Psoas muscle (tissue), 8 donors: ENCODE measurements at places on chromosomes 2 and 18. TPM values are rescaled to one million over a fixed set of nuclear protein-coding genes. Genes with fewer than 3 reads are reported as not detected.

Gene DSC2
- 1.3 TPM for total RNA-seq

Gene STK36
- total RNA-seq: 7.3 TPM

Gene TMEM169
- total RNA-seq: not detected

Gene METTL4
- 3.7 TPM for total RNA-seq

Gene PAIP2B
- 47.4 TPM for total RNA-seq

DNA sequence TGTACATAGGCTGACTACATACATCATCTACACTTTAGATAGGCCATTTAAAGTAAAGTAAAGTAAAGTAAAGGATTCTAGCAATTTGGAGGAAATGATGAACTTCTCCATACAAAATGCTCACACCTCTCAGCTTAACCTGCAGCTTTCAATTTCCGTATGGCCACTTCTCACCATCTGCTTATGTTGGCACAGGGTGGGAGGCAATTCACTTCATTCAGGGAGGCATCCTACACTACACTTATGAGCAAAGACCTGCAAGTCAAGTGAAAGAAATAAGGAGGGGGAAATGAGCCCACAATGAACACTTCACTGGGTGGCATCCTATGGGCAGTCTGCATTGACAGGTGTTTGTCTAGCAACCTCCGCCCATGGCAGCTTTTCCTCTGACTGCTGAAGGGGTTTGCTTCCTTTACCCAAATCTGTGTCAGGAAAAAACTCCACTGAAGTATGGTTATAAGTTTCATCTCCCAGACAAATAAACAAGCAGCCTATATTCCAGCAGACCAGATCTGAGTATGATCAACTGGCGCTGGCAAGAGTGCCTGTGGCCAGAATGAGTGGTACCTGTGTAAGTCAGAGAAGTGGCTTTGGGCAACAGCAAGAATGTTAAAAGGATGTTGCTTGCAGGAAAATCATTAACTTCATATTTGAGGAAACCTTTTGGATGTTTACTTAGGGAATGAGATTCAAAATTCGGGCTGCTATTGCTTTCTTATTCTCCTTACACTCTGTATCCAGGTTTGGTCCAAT, 449.1 kb downstream of the TGIF1 start:
- no peak for DNase-seq
- no peaks in the 10 kb centered on the region for H3K36me3 ChIP-seq
- H3K4me1 ChIP-seq: no peaks in the 10 kb centered on the region
- H3K27me3 ChIP-seq: no peaks in the 10 kb centered on the region

DNA sequence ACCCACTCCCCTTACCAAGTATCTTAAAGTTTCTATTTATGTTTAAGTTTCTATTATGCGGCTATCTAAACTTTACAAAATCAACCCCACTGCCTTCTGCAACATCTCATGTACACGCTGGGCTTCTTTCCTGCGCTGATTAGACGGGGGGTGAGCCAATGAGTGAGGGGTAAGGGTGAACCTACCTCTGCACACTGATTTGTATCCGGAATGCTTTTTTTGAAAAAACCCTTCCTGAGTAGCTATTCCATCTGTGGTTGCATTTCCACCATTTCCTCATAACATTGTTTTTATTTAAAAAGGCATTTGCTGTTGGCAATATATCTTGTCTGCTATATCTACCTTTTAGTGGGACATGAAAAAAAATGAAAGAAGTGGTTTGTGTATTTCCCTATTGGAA, 6.3 kb downstream of the ALPG start:
- no peak overlapping the region for H3K27ac ChIP-seq
- no peaks in the 10 kb centered on the region for H3K27me3 ChIP-seq
- no peak for DNase-seq
- H3K36me3 ChIP-seq: no peaks in the 10 kb centered on the region

GRCh38 chr2:105144152-105144940, 97.2 kb upstream of the GPR45 start:
- DNase-seq: no peak
- peak overlapping the region; percentile 30 for H3K4me3 ChIP-seq
- H3K4me1 ChIP-seq: no peaks in the 10 kb centered on the region
- H3K36me3 ChIP-seq: no peaks in the 10 kb centered on the region
- no peak overlapping the region for H3K27ac ChIP-seq

DNA sequence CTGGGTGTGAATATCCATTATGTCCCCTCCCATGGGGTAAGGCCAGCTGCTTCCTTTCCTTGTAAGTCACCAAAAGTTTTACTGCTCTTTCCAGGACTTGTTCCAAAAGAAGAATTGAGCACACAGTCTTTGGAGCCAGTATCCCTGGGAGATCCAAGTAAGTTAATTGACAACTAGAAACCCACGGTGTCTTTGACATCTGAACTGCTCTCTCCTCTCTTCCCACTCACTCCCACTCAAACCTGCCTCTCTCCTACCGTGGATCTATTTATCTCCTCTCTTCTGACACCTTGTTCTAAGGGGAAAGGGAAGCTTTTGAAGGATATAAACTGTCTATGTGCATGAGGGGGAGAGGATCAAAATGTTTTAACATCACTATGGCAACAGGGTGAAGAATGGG, 86.7 kb downstream of the VIT start:
- no peak overlapping the region for H3K27ac ChIP-seq
- no peaks in the 10 kb centered on the region for H3K27me3 ChIP-seq
- no peaks in the 10 kb centered on the region for H3K4me1 ChIP-seq
- no peak for DNase-seq
- no peak overlapping the region for H3K4me3 ChIP-seq

GRCh38 chr2:209076151-209076550, 347.7 kb upstream of the MAP2 start:
- no peaks in the 10 kb centered on the region for H3K36me3 ChIP-seq
- H3K27ac ChIP-seq: no peak overlapping the region
- DNase-seq: no peak

DNA sequence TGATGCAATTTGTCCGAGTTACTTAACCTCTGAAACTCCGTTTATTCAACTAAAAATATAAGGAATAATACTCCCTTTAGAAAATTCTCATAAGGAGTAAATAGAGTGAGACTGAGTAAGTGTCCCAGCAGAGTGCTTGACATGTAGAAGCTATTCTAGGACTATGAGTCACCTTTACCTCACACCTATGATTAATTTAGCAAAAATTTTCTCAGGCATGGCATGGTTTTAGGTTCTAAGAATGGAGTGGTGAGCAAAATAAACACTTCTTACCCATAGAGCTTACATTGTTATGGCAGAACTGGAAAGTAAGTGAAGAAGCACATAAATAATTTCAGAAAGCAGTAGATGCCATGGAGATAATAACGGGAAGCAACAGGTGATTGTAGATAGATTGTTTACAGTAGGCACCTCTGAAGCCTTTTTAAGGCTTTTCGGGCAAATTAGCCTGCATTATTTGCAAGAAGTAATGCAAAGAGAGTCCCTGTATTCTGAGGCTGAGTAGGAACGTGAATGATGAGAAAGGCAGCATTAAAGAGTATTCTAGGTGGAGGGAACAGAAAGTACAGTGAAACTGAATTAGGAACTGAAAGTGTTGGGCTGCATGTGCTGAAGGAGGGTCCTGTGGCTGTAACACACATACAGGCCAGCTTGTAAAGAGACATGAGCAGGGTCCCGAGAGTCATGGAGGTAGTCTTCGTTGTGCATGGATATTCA, 209.2 kb downstream of the ZNF407 start:
- H3K27ac ChIP-seq: no peak overlapping the region
- H3K36me3 ChIP-seq: no peaks in the 10 kb centered on the region
- DNase-seq: no peak
- H3K27me3 ChIP-seq: no peaks in the 10 kb centered on the region
- H3K4me3 ChIP-seq: no peak overlapping the region

GRCh38 chr2:29189052-29189451, 73.8 kb downstream of the CLIP4 start:
- H3K4me1 ChIP-seq: no peaks in the 10 kb centered on the region
- no peaks in the 10 kb centered on the region for H3K36me3 ChIP-seq
- H3K27me3 ChIP-seq: no peaks in the 10 kb centered on the region
- DNase-seq: no peak
- H3K27ac ChIP-seq: no peak overlapping the region

GRCh38 chr2:66673286-66673685, 238.4 kb downstream of the MEIS1 start:
- no peak overlapping the region for H3K27ac ChIP-seq
- H3K27me3 ChIP-seq: no peaks in the 10 kb centered on the region
- no peak for DNase-seq
- no peaks in the 10 kb centered on the region for H3K4me1 ChIP-seq
- H3K36me3 ChIP-seq: no peaks in the 10 kb centered on the region

- H3K27me3 ChIP-seq: peaks cover 100% of the 10 kb centered on the region
- no peak for DNase-seq
- H3K4me1 ChIP-seq: peaks cover 39% of the 10 kb centered on the region
- no peak overlapping the region for H3K27ac ChIP-seq
- H3K36me3 ChIP-seq: no peaks in the 10 kb centered on the region
Observed at GRCh38 chr2:172087207-172087779, 2.0 kb downstream of the DLX1 start.

- no peak overlapping the region for H3K4me3 ChIP-seq
- DNase-seq: no peak
- peaks cover 10% of the 10 kb centered on the region for H3K4me1 ChIP-seq
- H3K27ac ChIP-seq: no peak overlapping the region
- no peaks in the 10 kb centered on the region for H3K36me3 ChIP-seq
- no peaks in the 10 kb centered on the region for H3K27me3 ChIP-seq
Observed at GRCh38 chr2:171995586-171995985, 4.2 kb upstream of the METAP1D start.

- H3K4me1 ChIP-seq: peaks cover 35% of the 10 kb centered on the region
- no peak overlapping the region for H3K4me3 ChIP-seq
- DNase-seq: no peak
Observed at GRCh38 chr2:168486477-168486876, 30.4 kb downstream of the CERS6 start.

DNA sequence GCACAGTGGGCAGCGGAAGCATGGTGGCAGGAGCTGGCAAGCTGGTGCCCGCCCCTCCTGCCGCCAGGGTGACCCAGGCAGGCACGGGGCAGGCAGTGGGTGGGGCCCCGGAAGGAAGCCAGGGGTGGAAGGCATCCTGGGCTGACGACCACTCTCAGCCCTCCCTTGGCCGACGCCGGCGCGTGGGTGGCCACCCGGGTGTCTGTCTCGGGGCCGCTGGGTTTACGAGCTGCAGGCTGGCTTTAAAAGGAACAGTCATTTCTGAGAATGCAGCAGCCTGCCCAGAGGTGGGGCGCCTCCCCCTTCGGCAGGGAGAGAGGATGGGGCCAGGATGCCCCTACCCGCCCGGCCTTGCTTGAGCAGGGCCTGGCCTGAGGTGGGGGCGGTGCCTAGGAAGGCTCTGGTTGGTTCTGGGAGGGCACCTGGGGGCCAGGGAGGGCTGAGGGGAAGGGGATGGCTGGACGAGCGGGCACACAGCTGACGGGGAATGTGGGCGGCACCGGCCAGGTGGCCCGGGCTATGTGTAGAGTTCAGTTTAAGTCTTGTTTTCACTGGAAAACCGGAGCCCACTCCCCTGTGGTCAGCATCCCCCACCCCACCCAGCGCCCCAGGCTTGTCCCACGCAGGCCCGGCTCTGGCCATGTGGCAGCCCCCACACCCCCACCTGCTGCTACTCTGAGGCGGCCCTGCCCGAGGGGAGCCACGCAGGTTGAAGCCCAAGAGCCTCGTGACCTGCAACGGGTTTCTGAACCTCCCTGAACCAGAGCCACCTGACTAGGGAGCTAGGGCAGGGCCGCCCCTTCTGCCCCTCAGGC, 6.3 kb downstream of the BOK start:
- peaks cover 5% of the 10 kb centered on the region for H3K4me1 ChIP-seq
- no peak overlapping the region for H3K4me3 ChIP-seq
- H3K27me3 ChIP-seq: peaks cover 9% of the 10 kb centered on the region
- H3K36me3 ChIP-seq: no peaks in the 10 kb centered on the region
- DNase-seq: no peak

- no peak for DNase-seq
- no peaks in the 10 kb centered on the region for H3K27me3 ChIP-seq
- peaks cover 10% of the 10 kb centered on the region for H3K4me1 ChIP-seq
- H3K36me3 ChIP-seq: no peaks in the 10 kb centered on the region
Observed at GRCh38 chr2:19746611-19747309, 155.0 kb downstream of the TTC32 start.

DNA sequence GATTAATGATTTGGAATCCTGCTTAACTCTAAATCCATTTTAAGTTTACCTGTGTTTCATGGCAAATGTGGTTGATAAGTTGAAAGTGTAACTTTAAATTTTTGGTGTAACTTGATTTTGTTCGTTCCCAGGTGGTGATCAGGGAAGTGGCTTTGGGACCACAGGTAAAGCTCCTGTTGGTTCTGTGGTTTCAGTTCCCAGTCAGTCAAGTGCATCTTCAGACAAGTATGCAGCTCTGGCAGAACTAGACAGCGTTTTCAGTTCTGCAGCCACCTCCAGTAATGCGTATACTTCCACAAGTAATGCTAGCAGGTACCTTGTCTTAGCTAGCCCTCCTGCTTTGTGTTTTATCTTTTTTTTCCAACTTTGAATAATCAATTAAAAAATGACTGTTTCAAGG, 62.8 kb downstream of the AGFG1 start:
- H3K36me3 ChIP-seq: peaks cover 3% of the 10 kb centered on the region
- H3K27ac ChIP-seq: no peak overlapping the region
- no peaks in the 10 kb centered on the region for H3K4me1 ChIP-seq
- DNase-seq: no peak
- H3K4me3 ChIP-seq: no peak overlapping the region

DNA sequence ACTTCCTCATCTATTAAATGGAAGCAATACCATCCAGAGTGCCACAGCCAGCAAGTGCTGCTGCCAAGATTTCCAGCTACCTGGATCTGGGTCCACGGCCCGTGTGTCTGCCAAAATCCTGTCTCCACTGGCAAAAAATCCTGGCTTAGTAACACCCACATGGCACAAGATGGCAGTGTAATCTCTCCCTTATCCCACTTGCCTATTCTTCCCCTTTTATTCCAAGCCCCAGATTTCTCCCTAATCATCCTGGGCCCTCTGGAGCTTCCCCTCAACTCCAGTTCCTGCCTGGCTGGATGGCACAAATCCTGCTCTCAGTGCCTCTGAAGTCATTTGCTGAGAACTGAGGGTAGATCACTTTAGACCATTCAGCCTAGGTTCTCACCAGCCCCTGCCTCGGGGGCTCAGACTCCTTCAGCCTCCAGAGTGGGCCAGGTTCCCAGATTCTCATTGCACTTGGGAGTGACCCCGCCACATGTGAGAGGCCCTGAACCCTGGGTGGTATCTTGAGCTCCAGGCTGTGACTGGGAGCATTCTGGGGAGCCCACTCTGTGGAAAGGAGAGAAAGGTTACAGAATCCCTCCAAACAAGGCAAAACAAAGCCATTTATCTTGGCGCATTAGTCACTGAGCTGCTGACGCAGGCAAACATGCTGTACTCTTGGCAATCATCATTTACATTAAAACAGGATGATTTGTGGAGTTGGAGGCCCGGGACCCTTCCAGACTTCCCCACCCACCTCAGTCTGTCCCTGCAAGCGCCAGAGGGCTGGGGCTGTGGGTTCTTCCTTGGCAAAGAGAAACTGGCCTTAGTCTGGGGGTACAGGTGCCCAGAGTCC, 325.8 kb downstream of the DYSF start:
- no peaks in the 10 kb centered on the region for H3K4me1 ChIP-seq
- no peaks in the 10 kb centered on the region for H3K27me3 ChIP-seq
- DNase-seq: no peak
- no peak overlapping the region for H3K4me3 ChIP-seq
- H3K27ac ChIP-seq: no peak overlapping the region
